ENCODE measurements at places on chromosomes 12 and 14.

DNA sequence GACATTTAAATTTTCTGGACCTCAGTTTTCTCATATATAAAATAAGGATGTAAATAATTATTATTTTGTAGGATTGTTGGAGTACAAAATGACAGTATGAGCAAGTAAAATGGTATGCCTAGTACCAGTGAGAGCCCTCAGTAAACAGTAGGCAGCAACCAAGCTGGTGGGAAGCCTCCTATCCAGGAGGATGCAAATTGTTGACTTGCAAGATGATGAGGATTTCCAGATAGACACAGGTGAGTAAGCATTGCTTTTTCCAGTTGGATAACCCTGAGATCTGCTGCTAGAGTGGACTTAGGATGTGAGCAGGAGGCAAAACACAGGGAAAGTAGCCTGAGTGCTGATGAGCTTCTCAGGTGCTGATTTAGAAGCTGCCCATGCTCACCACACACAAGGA, 28.2 kb upstream of the AMIGO2 start:
- no peak for DNase-seq

- DNase-seq = peak; percentile 84
Measured at GRCh38 chr12:120228291-120229070, 27.6 kb upstream of the RPLP0 start.

DNA sequence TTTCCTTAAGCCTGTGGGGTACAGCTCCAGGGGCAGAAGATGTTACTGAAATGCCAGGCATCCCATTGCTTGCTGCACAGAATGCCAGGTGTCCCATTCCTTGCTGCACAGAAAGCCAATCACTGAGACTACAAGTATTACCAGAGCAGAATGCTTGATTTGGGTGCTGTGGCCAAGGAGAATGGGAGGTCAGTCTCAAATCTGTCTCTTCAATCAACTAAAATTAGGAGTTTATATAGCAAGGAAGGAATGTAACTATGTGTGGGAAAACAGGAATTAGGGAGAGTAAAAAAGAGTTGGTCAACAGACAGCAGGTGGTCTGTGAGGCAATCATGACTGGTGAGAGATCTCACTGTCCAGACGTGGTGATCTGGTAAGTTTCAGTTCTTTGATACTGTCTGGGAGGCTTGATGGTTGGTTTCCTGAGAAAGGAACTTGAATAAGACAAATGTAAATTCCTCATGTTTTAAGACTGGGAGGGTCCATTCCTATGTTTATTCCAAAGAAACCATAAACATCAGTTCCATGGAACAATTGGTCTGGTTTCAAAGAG, 31.2 kb upstream of the VASH1 start:
- no peak for DNase-seq

DNA sequence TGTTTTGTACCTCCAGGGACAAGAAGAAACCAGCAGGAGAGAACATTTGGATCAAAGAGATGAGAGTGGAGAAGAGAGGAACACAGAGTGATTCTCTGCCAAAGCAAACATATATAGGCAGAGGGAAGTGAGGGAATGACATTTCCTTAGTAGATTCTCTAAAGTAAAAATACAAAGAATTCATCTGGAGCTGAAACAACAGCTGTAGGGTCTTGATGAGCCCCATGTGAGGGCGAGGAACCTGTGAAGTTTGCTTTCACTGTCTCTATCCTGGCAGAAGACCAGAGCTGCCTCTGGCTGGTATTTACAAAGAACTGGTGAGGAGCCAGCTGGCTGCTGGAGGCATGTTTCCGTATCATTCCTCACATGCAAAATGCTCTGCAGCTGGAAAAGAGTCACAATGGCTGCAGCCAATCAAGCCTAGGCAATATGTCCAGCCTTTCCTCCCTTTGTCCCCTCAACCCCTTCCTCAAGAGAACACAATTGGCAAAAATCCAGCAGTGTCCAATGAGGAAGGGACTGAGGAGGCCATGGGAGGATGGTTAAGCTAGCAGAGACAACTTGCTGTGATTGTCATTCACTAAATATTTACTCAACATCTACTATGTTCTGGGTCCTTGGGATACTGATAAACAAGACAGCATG, 122.5 kb downstream of the PHLDA1 start:
- peak; percentile 82 for DNase-seq

GRCh38 chr12:67927324-67927723, 61.9 kb upstream of the IFNG-AS1 start:
- no peak for DNase-seq

GRCh38 chr14:104315169-104315568, 176.8 kb downstream of the KIF26A start:
- no peak for DNase-seq

- no peak for DNase-seq
Measured at GRCh38 chr14:29895591-29896083, 32.0 kb downstream of the PRKD1 start.

GRCh38 chr12:130826151-130826801, 12.8 kb downstream of the STX2 start:
- DNase-seq = peak; percentile 37

DNA sequence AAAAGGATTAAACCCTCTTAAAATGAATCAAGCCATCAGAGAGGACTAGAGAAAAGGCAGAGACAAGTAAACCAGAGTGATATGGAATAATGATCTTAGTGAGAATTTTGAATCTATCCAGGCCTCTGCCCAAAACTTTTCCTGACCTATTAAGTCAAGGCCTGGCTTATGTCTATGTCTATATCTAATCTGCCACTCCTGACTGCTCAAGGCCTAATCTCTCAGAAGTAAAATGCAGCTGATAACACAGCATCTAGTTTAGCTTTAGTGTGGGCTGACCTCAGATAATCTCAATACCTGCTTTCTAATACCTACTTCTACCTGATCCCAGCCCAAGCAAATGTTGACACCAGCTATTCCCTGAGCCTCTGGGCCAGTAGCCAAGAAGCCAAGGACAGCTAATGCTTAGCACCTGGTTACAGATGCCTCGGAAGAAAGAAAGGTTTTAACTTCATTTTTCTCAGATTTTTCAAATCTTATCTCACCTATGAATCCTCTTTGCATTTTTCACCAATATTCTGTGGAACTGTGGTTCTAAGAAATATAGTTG, 1472.5 kb upstream of the SEL1L start:
- peak; percentile 10 for DNase-seq

DNA sequence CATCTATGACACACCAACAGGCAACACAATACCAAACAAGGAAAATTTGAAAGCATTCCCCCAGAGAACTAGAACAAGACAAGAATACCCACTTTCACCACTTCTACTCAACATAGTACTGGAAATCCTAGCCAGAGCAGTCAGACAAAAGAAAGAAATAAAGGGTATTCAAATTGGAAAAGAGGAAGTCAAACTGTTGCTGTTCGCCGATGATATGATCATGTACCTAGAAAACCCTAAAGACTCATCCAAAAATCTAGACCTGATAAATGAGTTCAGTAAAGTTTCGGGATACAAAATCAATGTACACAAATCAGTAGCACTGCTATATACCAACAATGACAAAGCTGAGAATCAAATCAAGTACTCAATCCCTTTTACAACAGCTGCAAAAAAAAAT, 8.1 kb upstream of the ATL1 start:
- no peak for DNase-seq

- DNase-seq = no peak
Measured at GRCh38 chr14:105043641-105044040, 21.6 kb downstream of the GPR132 start.

- no peak for DNase-seq
Measured at GRCh38 chr14:65815127-65815526, 402.6 kb downstream of the FUT8 start.

GRCh38 chr14:24207104-24207551, 1.6 kb downstream of the TSSK4 start:
- no peak for DNase-seq

DNA sequence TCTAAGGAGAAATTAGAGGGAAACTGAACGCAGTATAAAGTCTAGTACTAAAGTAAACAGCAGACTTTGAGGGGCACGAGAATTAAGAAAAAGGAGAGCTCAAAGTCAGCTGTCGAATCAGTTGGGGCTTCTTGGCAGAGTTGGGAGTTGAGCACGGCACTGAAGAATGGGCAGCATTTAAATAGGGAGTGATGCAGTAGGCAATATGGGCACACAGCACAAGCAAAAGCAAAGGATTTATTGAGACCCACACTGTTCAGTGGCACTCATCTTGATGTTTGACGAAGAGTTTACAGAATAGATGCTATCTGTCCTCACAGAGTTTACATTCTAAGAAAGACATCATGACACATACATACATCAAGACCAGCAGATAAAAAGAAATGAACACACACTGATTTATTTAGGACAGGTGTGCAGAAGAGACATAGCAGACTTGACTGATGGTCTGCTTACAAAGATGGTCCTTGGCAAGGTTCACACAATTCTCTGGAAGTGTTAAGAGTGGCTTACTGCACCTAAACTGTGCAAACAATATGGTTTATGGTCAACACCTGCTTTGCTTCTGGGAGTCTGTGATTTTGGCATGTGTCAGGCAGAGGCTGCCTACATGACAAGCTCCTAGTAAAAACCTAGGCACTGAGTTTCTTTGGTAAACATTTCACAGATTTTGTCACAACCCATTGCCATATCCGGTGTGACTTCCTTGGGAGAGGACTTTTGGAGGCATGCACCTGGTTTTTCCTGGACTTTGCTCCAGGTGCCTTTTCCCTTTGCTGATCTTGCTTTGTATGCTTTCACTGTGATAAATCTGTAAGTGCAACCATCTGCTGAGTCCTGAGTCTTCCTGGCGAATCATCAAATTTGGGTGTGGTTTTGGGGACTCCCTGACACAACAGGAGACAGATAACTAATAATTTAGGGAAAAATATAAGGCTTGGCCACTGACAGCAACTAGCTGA, 26.3 kb downstream of the ALKBH1 start:
- peak; percentile 30 for DNase-seq

- no peak for DNase-seq
Measured at GRCh38 chr12:79747274-79747673, 56.5 kb upstream of the PAWR start.

DNA sequence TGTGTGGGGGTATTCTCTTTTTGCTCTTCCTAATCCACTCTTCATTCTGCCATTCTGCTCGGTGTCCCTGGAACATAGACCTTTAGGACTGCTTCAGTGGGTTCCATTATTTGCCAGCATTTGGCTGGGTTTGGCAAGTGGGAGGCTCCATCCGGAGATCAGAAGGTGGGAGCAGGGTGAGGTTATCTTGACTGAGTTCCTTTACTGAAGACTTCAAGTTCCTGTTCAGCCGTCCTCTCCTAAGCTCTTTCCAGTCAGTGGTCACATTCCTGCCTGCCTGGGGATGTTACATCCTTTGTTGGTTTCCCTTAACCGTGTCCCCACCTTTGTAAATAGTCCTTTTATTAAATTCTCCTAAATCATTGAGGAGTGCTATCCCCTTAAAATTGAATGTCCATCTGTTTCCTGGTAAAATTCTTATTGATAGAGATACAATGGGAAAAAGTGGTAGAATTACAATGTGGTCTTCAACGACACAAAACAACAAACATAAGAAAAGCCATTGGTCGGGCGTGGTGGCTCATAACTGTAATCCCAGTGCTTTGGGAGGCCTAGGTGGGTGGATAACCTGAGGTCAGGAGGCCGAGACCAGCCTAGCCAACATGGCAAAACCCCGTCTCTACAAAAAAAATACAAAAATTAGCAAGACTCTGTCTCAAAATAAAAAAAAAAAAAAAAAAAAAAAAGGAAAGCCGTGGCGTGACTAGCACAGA, 5.0 kb upstream of the MIA2 start:
- no peak for DNase-seq

DNA sequence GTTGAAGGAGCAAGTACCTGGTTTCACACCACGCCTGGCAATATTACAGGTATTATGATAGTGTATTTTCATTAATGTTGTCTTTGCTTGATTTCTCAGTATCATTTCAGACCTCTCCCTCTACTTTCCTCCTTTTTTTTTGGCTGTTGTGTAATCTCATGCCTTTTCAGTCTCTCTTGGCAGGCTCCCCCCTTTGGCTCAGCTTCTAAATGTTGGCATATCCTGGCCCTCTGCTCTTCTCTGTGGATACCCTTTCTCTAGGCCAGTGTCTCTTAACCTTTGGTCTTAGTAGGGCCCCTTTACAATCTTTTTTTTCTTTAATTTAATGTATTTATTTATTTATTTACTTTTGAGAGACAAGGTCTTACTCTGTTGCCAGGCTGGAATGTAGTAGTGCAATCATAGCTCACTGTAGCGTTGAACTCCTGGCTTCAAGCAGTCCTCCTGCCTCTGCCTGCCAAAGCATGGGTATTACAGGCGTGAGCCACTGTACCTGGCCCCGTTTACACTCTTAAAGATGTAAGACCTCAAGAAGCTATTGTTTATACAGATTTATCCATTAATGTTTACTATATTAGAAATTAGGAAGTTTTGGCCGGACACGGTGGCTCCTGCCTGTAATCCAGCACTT, 12.8 kb downstream of the MTHFD1 start:
- no peak for DNase-seq

DNA sequence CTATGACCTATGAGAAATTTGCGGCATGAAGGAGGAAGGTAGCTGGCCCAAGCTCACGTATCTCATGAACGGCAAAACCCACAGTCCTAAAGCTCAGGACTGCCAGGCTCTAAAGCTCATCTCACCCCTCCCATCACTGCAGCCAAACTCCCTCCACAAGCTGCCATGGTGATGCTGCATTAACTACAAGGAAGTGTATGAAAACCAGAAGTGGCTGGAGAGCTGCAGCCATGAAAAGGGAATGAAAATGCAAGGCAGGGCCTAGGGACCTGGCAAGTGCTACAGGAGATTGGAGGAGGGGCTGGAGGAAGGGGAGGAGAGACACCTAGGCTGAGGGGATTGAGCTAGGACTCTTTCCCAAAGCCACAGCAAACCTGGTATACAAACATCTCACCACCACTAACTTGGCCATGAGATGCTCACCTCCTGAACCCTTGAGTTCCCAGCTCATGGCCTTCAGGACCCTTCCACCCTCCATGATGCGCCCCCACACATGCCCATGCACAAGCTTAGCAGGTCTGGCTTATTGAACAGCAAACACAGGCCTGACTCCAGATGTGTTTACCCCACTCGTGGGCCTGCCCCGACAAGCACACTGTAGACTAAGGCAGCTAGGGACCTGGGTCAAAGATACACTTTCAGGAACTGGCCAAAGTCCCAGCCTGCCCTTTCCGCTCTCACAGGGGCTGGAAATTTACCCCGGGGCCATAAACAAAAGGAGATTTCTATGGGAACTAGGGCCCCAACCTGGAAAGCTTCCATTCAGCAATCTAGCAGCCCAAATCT, 42.0 kb downstream of the LTBP2 start:
- peak; percentile 97 for DNase-seq

DNA sequence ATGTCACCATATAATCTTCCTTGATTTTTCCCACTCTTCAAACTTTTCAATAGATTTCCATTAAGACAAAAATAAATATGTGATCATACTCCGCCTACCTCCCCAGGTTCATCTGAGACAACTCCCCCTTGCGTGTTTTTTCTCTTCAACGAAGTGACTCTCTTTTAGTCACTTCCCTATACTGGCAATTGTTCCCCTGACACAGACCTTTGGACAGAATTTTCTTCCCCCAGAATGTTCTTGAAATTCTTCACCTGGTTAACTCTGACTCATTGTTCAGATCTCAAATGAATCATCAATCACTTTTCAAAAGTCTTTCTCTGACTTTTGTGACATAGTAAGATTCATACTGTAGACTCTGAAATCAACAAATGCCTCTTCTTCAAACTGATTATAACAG, 727.3 kb upstream of the LMO3 start:
- no peak for DNase-seq

Data from MCF 10A (cell line).